ENCODE measurements at places on chromosomes 6 and 20.

DNA sequence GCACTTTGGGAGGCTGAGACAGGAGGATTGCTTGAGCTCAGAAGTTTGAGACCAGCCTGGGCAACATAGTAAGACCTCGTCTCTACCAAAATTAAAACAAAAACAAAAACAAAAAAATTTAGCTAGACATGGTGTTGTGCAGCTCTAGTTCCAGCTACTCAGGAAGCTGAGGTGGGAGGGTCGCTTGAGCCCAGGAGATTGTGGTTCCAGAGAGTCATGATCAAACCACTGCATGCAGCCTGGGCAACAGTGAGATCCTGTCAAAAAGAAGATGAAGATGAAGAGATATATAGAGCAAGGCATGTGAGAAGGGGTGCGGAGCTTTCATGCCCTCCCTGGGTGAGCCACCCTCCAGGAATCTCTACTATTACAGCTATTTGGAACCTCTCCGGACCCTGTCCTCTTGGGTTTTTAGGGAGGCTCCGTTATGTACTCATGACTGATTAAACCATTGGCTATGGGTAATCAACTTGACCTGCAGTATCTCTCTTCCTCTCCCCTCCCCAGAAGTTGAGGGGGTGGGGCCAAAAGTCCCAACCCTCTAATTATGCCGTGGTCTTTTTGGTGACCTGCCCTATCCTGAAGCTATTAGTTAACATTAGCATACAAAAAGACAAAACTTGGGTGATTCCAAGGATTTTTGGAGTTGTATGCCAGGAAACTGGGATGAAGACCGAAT is 9.0 kb downstream of the POLH start:
- DNase-seq = no peak

DNA sequence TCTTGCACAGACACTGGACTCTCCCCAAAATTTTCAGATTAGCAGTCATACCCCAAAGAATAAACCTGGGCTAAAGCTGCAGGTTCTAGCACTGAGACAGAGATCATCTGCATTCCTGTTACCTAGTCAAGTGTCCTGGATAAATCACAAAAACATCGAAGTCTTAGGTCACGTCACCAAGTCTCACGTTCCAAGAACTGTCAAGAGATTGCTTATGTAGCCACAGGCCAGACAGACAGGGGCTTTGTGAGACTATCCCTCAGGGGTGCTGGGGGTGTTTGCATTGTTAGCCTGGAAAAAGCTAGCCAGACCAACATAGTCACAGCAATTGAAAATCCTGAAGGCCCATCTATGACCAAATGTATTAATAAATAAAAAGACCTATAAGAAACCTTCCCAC is 243.1 kb upstream of the PREP start:
- DNase-seq = no peak

- DNase-seq = no peak
These were observed 36.0 kb upstream of the SLC35D3 start for GRCh38 chr6:136886091-136886490.

- no peak for DNase-seq
These were observed 746 bp upstream of the PRND start for GRCh38 chr20:4720977-4721349.

DNA sequence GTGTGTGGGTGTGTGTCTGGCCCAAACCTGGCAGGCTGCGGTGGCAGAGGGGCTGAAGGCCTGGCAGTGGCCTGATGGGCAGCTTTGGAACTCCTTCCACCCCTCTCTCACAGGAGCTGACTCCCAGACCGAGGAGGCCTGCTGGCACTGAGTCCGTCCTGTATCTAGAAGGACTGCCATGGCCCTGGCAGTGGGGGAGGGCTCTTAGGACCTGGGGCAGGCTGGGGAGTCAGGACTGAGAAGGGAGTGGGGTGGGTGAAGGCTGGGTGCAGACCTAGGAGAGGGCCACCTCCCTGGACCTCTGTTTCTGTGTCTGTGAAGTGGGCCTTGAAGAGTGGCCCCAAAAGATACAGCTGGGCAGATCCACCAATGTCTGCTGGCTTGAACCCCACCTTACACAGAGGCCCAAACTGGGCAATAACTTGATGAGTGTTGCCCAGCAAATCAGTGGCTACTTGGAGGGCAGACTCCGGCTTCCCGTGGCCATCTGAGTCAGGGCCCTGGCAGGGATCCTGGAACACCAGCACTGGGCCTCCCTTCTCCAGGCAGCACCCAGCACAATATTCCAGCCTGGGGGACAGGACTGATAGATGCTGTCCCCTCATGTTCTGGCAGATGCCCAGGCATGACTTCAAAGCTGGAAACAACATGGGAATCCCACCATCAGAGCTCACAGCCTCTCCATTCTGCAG is 46.7 kb upstream of the BLCAP start:
- peak; percentile 62 for DNase-seq

DNA sequence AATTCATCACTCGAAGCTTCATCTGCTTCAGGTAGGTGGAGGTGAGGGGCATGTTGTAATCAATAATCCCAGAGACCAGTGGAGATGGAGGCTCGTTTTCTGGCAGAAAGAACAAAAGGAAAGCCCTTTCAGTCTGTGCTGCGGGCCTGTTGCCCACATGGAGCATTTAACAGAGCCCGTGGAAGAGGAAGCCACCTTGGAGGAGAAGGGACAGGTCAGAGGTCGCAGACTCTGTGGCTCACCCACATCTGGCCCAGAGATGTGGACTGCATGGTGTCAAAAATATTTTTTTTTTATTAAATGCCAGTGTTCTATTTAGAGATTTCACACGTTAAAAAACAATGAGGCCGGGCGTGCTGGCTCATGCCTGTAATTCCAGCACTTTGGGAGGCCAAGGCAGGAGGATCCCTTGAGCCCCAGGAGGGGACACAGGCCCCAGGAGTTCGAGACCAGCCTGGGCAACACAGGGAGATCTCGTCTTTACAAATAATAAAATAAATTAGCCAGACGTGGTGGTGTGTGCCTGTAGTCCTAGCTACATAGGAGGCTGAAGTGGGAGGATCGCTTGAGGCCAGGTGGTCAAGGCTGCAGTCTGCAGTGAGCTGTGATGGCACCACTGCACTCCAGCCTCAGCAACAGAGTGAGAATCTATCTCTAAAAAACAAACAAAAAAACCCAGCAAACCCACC is 73.6 kb downstream of the NOL4L start:
- DNase-seq = no peak

DNA sequence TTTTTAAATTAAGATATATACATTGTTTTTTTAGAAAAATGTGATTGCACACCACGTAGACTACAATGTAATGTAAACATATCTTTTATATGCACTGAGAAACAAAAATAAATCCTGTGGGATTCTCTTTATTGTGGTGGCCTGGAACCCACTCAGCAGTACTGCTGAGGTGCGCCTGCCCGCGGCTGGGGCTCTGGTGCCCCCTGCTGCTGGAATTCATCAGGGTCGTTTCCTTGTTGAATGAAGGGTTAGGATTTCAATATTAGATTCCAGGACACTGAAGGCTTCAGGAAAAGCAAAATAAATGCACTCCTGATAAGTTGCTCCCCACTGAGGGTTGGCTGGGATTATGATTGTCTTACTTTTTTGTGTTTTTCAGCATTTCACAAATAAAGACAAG is 175.8 kb upstream of the GGTLC1 start:
- DNase-seq = no peak

DNA sequence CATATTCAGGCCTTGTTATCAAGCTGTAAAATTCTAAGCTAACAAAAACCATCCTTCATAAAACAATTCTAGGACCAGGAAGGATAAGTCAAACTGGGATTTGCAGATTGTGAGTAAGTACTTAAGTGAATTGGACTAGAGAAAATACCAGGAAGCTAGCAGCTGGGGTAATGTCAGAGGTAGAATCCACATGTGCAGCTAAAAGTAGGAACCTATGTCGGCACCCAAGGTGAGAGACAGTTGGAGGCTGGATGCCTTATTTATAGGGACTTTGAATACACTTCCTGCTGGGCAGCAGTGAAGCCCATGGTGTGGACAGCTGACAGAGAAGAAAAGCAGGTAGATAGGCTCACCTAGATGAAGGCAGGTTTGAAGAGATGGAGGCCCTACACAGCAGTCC is 127.3 kb downstream of the FLRT3 start:
- DNase-seq = no peak

DNA sequence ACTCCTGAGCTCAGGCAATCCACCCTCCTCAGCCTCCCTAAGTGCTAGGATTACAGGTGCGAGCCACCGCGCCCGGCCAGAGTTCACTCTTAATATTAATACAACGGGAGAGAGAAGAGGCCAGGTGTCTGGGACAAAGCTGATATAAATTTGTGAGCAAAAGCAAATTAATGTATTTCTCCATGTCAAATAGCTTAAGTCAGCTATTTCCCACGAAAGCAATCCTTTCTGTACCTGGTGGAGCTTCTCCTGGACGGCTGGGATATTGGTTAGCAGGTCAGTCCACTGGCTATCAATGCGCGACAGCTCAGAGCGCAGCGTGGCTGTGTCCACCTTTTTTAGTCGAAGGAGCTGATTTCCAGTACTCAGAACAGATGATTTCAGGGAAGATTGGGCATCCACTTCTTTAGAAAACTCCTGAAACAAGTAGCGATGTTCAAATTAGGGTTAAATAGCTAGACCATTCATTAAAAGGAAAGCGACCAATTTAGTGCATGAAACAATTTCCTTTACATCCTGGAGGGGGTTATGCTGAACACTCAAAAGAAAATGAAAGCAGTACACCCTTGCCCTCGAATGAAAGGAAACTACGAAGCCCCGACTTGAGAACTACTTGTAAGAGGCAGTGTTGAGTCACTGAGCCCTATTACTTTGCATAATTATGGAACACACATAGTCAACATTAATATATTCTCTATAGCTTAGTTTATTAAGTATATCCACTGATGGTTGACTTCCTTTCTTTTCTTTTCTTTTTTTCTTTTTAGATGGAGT is 403.4 kb downstream of the SYNE1 start:
- DNase-seq = no peak

- no peak for DNase-seq
These were observed 80.8 kb upstream of the KCNK16 start for GRCh38 chr6:39403304-39403703.

- no peak for DNase-seq
These were observed 14.2 kb upstream of the LPA start for GRCh38 chr6:160678230-160678629.

DNA sequence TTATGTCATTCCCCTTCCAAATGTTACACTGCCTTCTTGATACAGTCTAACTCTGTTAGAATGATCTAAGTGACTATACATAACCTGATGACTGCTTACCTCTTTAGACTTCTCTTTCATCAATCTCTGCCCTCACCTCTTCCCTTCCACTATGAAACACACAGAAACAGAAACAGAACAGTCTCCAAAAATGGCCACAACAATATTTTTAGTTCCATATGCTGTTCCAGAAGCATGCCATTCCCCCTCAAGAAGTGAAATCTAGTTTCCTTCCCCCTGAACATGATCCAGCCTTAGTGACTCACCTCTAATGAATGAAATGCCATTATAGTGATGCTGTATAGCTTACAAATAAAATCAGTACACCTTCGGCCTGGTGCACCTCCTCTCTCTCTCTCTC is 229.3 kb upstream of the TENT5A start:
- no peak for DNase-seq

GRCh38 chr6:105179244-105180065 is at the start of gene POPDC3:
Gene POPDC3 (minus strand): TSS chr6:105180014. CDS start chr6:105161909, 18,105 bp downstream.
- no peak for DNase-seq

DNA sequence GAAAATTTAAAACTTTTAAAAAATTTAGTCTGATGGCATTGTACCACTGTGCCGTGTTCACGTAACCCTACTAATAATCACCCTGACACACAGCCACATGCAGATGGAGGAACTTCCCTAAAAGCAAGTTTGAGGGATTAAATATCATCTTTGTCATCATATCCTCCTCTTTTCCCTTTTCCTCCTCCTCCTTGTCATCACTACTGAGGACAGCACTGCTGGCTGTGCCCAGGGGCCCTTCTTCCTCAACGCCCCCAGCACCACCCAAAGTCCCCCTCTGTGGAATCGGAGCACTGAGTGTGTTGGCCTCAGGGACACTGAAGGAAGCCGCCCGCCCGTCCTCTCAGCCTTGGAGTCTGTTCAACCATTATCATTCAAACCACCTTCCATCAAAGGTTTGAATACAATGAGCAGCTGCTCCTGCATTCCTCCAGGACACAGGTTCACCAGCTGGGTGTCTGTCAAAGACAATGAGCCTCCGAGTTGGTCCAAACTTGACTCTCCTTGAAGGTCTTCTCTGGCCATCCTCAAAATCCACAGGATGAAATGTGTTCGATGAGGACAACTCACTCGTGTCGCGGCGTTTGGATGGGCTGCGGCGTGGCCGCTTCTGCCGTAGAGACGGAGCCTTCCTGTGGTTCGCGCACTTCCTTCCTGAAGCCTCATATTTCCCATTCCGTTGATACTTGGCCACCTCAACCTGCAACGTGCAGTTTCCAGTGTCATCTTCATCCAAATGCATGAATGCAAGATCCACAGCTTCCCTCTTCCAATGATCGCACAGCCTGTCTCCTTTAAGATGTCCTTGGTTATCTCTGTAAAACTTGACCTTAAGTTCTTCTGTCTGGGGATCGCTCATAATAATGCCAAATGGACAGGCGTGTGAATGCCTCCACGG is 23.3 kb downstream of the NQO2 start:
- no peak for DNase-seq

DNA sequence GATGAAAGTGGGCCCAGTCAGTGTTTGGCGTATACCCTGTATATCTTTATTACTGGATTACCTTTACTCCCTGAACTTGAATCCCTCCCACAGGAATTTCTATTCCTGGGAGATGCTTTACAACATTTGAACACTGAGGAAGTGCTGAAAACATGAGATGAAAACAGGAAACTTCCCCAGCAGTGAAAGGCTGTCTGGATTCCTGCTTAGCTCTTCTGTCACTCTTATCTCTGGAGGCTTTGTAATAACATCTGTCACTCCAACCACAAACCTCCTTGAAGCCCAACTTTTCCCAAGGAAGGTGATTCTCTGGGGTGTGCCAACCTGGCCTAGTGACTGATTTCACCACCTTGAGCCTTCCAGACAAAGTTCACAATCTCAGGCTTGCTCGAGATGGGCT is 264.5 kb upstream of the BMP2 start:
- no peak for DNase-seq

- no peak for DNase-seq
These were observed 419.9 kb downstream of the HAO1 start for GRCh38 chr20:7520361-7520760.

DNA sequence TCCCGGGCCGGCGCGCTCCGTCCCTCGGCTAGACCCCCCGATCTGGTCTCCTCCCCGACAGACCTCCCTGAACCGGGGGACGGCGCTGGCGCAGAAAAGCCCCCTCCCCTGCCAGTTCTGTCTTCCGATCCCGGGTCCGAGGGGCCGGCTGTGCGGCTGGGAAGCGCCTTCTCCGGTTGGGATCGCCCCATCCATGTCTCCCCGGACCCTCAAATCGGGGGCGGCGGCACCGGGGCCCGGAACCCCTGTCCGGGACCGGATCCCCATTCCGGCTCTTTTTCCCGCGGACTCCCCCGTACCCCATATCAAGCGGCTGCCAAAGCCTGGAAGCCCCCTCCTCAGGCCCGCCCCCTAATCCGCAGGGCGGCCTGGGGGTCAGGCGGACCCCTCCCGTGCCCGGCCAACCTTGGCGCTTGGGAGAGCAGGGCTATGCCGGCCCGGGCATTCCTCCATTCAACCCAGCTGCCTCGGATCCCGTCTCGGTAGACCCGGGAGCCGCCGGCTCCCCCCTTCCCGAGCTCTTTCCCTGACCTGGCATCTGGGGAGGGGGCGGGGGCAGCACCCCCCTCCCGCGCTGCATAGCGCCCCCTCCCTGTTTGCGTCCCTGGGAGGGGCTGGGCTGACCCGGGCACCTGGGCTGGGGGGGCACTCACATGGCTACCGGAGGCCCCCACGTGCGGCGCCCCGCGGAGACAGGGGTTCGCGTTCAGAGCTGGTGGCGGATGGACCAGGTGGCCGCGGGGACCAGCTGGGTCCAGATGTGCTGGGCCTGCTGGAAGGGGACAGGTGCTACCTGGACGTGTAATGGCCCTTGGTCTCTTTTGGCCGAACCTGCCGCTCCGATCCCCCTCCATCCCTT is 643 bp downstream of the DLGAP4 start:
- DNase-seq = no peak
